ENCODE measurements at places on chromosomes 3 and 15. TPM values are rescaled to one million over a fixed set of nuclear protein-coding genes. Genes with fewer than 3 reads are reported as not detected.

SH2D7 gene
- total RNA-seq = not detected

PAK2 gene
- total RNA-seq = 37.8 TPM

SPTBN5 gene
- 0.69 TPM for total RNA-seq

PLSCR5 gene
- total RNA-seq = not detected

DNA sequence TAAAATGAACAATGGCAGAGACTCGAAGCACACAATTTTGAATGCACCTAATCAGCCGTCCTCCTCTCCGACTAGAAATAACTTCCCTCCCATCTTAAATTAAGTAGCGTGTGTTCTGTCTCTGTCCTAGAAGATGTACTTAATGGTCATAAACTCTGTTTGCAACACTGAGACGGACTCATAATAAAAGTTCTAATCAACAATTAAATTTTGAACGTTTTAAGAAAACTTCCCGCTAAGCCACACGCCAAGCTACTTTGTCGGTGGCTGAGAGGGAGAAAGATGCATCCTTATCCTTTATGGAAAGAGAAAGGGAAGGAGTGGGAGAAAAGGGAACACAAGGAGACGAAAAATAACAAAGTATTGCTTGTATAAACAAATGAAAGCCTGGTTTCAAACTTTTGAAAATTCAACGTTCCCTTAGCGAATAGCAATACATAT is 989 bp downstream of the GNB4 start:
- DNase-seq = peak; percentile 24
